ENCODE measurements at places on chromosomes 7 and 10.

DNA sequence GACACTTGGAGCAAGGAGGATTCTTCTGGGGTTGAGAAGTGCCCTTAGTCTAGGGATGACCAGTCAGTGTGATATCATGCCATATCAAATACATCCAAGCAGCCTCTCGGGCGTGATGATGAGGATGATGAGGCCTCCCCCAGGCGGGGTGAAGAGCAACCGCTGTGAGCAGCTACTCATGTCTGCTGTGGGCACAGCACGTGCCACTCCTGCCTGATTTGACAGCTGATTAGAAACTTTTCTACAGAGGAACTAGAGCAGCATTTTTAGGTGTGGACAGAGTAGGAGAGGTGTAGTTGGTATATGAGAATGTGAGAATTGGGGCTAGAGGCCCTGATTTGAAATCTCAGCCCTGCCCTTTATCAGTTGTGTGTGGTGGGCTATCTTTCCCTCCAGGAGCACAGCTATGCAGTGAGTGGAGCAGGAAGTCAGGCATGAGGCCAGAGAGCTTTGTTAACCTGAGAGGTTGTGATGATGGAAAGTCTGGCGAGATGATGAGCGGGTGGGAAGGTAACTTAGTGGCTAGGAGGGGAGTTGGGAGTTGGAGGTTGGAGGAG is 49.6 kb upstream of the COBL start:
- no peak for DNase-seq

DNA sequence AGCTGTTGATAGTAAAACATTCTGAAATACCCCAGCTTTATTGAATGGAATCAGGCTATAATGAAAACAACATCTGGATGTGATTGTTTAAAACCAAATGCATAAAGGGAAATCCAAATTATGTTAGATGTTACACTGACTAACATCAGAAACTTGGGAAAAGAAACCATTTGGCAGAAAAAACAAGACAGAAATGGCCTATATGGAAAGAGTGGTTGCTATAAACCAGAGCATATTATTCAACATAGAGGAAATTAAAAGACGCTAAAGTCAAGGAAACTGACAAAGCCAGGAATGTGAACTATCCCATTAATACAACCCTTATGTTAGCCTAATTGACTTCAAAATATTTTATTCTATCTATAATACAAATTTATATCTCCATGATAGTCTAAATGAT is 53.0 kb upstream of the CABCOCO1 start:
- DNase-seq, result no peak

DNA sequence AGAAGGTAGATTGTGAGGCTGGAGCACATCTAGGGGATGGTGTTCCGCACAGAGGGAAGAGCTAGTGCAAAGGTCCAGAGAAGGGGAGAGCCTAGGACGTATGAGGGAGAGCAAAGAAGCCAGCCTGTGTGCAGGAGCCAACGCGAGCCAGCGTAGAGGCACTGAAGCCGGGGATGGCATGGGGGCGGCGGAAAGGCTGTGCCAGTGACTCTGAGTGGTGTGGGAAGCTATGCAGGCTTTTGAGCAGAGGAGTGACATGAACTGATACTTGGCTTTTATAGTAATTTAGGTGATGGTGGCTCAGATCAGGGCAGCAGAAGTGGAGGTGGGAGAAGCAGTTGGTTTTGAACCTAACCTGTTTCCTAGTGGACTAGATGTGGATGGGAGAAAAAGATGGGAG is 65.8 kb downstream of the ATXN7L1 start:
- DNase-seq, result no peak

GRCh38 chr10:14774797-14775196 is at the start of gene FAM107B:
TSS of gene FAM107B (minus strand) at chr10:14774897. CDS start at chr10:14774663, 234 bp downstream.
- DNase-seq, result no peak

GRCh38 chr10:87656431-87657072 is 3.1 kb upstream of the PAPSS2 start:
- DNase-seq, result no peak

DNA sequence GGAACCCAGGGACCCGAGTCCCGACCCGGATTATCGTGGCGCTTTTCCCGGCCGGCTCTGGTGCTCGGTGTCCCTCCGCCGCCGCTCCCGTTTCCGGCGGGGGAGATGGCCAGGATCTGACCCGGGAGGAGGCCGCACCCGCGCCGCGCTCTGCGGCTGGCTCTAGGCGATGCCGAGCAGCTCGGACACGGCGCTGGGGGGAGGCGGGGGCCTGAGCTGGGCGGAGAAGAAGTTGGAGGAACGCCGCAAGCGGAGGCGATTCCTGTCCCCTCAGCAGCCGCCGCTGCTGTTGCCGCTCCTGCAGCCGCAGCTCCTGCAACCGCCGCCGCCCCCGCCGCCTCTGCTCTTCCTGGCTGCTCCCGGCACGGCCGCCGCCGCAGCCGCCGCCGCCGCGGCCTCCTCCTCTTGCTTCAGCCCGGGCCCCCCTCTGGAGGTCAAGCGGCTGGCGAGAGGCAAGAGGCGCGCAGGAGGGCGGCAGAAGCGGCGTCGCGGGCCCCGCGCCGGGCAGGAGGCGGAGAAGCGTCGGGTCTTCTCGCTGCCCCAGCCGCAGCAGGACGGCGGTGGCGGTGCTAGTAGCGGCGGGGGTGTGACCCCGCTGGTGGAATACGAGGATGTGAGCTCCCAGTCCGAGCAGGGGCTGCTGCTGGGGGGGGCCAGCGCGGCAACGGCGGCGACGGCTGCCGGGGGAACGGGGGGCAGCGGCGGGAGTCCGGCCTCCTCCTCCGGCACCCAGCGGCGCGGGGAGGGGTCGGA is 593 bp downstream of the CDK13 start:
- no peak for DNase-seq

GRCh38 chr7:155362380-155363145 is 64.9 kb downstream of the INSIG1 start:
- DNase-seq, result no peak

DNA sequence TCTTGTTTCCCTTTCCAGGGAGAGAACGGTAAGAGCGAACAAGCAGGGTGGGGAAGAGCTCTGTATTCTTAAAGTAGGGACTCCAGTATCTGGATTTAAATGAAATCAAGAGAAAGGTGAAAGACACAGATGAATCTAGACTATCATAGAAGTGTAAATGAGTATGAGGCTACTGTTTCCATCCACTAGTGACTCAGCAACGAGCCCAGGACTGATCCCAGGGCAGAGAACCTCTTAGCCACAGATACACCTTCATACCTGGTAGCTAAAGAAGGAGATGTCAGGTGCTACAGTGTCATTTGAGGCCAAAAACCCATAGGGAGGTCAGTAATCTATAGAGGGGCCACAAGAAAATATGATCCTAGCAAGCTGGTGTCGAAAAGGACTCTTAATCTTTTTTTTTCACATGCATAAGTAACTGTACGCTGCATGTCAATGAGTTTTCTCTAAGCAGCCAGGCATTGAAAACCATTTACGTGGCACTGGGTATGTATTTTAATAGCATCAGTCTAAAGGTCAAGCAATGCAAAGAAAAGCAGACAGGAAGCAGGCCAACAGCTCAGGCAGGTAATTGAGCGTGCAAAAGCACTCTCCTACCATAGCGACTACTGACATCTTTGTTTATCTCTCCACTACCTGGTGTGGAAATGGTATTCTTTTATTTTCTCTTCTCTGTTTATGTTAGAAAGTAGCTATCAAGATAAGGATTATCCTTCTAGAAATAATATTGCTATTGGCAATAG is 91.5 kb upstream of the EGR2 start:
- no peak for DNase-seq

- DNase-seq, result no peak
These were observed 673 bp downstream of the NDUFB8 start for GRCh38 chr10:100528921-100529474.

All from HFF-Myc (cell line).